ENCODE measurements at places on chromosomes 12 and 14.

DNA sequence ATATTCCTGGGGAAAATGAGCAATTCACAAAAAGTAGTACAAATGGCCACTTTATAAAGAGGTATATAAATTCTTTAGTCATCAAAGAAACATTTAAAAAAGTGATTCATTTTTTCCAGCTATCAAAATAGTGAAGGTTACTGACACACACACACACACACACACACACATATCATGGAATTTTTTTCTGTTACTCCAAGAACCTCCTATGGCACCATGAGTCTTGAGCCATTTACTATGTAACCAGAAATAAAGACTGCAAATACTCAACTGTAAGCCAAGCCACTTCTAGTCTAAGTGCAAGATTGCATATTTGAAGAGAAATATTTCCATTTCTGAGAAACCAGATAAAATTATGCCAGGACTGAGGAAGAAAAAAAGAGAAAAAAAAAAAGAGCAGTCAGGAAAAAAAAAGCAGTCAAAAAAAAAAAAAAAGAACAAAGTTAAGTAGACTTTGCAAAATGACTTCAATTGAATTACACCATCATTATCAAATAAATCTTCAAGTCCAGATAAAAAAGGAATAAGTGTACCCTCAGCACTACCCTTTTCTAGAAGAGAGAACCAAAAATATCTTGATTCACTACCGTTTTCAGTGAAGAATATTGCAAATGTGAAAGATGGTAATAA lies 275.7 kb downstream of the DAD1 start:
- DNase-seq, result no peak

- DNase-seq, result no peak
Measured at GRCh38 chr14:52430474-52430873, 116.4 kb downstream of the PTGER2 start.

DNA sequence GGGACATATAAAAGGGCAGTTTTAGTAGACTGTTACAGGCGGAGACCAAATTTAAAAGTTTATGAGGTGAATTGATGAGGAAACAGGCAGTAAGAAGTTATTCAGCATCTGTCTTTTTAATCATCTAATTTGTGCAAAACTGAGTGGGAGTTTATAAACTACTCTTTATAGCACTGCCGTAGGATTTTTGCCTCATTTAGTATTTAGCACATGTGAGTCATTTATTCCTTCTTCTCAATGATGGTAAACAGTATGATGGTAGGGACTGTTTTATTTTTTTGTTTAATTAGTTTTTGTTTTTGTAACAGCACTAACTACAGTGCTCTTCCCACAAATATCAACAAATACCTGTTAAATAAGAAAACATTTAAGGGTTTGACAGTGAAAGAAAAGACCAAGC lies 20.6 kb downstream of the TOGARAM1 start:
- DNase-seq, result no peak

DNA sequence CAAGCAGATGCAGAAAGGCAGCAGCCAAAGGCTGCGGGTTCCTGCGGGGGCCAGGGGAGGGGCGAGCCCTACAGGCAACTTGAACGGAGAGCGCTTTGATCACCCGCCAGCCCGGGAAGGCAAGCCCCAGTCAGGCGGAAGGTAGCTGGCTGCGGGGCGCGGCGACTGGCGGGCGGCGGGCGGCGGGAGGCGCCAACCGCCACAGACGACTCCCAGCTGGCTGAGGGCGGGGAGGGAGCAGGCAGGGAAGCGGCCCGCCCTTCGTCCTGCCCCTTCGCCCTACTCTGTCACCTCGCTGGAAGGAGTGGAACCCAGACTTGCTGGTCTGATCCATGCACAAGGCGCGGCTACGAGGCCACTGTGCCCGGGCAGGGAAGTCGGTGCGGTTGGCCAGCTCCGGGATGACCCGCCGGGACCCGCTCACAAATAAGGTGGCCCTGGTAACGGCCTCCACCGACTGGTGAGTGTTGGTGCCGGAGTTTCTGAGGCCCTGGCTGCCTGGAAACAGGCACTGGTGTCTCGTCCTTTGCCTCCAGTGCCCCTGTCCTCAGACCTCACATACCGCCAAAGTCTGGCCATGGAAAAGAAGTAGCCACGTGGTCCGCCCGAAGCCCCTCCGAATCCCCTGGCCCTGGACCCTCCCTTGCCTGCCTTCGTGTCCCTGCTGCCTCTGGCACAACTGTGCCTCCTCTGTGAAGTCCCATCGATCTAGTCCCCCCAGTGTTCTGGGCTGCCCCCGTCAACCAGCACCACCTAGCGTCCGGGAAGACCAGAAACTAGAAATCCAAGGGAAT lies 15.4 kb upstream of the CARMIL3 start:
- DNase-seq, result no peak

DNA sequence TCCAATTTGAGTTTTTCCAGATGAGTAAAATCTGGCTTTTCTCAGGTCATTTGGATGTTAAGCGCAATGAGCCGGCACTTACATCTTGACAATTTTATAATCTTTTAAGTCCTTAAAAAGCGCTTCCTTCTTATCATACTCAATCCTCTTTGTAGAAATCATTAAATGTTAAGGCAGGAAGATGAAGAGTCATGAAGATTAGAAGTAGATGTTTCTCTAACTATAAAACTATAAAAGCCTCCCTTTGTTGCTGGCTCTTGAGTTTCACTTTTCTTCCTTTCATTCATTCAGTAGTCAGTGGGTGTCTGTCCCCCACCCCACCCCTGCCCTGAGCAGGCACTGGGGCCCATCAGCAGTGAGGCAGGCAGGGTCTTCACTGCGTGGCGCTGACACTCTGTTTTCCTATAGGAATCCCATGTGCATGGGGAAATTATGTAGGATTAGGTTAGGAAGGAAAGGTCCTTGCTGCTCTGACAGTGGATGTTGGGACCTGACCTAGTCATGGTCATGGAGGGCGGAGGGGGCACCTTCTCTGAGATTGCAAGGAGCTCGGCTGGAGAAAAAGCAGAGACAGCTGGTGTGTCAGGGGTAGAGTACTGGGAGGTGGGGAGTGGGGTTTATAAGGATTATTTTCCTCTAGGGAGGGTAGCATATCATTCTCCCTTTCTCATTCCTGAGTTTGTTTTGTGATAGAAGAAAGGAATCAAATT lies 65.8 kb downstream of the CCDC92 start:
- DNase-seq, result no peak

DNA sequence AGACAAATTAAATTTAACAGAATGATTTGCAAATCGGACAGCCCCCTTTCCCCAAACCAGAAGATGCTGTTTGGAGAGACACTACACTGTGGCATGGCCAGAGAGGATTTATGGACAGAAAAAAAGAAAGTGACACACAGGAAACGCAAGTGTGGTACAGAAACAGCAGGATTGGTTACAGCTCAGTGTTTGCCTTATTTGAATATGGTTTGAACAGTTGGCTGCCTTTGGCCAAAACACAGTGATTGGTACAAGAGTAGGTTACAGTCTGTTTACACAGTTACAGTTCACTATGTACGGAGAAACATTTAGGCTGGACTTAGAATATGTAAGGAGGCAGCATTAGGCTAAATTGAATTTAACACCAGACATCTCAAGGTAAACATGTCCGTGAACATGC lies 335.3 kb downstream of the NPAS3 start:
- DNase-seq, result no peak

DNA sequence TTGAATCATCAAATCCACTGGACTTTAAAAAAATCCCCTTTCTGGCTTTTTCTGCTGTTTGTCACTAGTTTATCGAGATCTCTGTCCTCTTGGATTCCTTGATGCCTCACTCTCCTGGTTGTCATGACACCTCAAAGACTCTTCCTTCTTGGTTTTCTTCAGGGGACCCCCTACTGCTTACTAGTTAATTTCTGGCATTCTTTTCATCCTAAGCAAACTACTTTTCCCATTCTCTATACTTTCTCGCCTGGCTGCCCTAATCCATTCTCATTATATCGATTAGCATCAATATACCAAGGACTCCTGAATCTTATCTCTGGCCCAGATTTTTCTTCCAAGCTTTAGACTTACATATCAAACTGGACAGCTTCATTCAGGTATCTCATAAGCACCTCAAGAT lies 98.6 kb downstream of the NEDD1 start:
- DNase-seq, result no peak

DNA sequence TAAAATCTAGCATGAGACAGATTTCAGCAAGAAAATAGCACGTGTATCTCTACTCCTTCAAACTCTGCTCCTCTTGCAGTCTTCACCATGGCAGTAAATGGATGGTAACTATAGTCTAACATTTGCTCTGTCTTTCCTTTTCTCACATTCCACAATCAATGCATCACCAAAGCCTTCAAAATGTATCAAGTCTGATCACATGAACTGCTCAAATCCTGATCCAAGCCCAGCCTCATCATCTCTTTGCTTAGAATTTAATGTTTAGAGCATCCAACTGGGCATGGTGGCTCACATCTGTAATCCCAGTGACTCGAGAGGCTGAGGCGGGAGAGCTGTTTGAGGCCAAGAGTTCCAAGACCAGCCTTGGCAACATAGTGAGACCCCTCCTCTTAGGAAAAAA lies 45.9 kb downstream of the CDK17 start:
- no peak for DNase-seq

DNA sequence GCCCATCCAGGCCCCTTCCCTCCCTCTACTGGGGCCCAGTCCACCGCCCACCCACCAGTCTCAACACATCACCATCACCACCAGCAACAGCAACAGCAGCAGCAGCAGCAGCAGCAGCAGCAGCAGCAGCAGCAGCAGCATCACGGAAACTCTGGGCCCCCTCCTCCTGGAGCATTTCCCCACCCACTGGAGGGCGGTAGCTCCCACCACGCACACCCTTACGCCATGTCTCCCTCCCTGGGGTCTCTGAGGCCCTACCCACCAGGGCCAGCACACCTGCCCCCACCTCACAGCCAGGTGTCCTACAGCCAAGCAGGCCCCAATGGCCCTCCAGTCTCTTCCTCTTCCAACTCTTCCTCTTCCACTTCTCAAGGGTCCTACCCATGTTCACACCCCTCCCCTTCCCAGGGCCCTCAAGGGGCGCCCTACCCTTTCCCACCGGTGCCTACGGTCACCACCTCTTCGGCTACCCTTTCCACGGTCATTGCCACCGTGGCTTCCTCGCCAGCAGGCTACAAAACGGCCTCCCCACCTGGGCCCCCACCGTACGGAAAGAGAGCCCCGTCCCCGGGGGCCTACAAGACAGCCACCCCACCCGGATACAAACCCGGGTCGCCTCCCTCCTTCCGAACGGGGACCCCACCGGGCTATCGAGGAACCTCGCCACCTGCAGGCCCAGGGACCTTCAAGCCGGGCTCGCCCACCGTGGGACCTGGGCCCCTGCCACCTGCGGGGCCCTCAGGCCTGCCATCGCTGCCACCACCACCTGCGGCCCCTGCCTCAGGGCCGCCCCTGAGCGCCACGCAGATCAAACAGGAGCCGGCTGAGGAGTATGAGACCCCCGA lies 6.8 kb upstream of the RNU7-1 start:
- DNase-seq, result no peak

- DNase-seq, result no peak
Measured at GRCh38 chr14:76131071-76131965, 20.4 kb upstream of the GPATCH2L start.

DNA sequence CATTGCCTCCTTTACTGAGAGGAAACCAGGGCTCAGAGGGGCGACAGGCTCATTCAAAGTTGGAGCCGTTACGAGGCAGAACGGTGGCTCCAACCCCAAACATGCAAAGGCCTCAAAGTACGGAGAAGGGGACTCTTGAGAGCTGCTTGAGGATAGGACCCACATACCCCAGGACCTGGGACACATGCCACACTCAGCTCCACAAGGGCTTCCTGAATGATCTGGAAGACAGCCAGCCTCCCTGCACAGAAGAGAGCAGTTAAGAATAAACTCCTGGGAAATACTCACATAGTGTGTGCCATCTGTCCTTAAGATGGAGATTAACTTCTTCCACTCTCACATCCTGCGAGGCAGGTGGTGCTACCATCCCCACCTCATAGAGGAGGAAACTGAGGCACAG lies 26.6 kb upstream of the NXPH4 start:
- DNase-seq, result no peak

- no peak for DNase-seq
Measured at GRCh38 chr12:72296389-72296788, 24.2 kb downstream of the TRHDE start.

DNA sequence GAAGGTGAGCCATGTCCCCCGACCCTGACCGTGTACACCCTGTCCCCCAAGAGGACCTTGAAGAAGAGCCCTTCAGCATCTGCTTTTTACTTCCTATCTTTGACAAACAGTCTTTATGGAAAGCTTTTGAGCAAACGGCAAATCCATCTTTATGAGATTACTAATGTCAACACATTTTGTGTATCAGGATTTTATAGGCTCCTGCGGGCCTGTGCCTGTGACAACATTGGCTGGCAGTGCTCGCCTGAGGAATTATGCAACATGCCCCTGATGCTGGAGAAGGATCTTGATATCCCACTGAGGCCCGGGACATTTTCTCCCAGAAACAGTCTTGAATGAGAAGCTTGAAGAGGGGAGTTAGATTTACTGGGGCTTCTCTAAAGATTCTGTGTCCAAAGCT lies 416.5 kb downstream of the NRXN3 start:
- no peak for DNase-seq

- DNase-seq, result no peak
Measured at GRCh38 chr14:99503848-99504453, 22.7 kb downstream of the CCNK start.

GRCh38 chr14:103213331-103213730 lies 90.1 kb downstream of the TNFAIP2 start:
- DNase-seq, result no peak

DNA sequence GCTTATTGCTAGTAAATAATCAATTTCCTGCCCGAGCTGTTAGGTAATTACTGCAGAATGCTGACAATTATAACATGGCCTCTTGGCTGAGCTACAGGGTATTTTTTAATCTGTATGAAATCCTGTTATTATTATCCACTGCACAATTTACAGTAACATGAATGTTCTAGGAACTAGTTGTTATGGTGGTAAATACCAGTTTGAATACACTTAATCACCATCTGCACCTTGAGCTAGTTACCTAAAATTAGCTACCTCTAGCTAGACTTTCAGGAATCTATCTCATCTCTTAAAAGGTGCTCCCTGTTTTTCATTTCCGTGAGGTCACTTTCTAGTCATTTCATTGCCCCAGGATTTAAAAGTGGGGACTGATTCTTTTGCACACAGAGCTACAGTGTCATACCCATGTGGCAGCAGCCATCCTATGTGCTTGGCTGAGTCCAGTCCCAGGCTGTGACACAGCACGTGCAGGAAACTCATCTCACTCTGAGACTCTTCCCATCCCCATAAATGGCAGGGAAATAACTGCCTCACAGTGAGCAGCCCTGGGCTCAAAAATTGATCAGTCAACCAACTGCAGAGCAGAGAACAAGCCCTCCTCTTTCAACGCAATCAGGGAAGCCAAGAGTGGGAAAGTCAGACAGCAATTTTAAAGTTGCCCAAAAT lies 37.6 kb downstream of the DCP1B start:
- DNase-seq, result no peak
